ENCODE measurements at places on chromosomes 2 and 18.
A peak's percentile ranks its signal among the peaks of the same experiment; 100 is the strongest.

DNA sequence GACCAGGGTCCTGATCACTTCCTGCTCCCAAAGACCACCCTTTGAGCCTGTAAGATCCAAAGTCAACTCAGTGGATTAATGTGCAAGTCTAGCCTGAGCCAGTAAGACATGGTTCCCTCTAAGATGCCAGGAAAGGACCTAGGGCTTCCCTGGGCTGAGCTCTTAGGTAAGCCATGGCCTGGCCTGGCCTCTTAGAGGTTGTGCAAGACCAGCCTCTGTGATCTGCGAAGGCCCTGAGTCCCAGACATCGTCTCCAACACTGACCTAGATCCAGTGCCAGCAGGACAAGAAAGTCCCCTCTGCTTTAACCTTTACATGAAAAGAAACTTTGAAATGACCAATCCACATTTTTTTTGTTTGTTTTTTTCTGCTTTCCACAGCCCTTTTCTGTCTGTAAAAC, 73.6 kb upstream of the CYP1B1 start:
- no peak for DNase-seq

DNA sequence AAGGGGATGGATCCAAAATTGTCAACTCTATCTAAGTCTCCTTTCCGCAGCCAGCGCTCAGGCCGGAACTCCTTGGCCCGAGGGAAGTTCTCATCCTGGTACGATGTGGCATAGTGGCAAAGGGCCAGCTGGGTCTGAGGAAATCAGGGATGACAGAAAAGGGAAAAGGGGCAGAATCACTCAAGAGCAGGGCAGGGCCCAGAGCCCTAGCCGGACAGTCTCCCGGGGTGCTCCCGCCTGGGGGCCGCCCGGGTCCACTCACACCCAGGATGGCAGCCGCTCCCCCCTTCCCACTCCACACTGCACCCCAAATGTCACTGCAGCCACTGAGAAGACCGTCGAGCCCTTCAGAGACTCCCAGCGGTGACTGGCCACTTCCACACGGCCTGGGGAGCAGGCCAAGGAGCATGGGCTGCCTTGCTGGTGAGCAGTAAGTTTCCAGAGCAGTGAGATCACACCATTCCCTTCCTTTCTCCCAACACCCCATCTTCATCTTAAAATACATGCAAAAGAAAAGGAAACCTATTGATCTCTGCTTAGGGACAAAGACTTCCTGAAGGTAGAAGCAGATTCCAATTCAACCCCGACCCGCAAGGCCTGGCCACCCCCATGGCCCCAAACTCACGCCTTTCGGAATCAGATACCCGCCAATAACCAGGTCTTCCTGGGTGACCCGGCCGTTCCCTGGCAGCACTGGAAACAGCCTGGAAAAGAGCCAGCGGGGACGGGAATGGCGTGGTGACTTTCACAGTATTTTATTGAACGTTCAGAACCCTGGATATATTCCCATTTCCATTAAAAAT, 26.7 kb downstream of the CYP27C1 start:
- no peak for DNase-seq

- no peak for DNase-seq
Measured at GRCh38 chr18:58303363-58303762, 259.3 kb downstream of the NEDD4L start.

- no peak for DNase-seq
Measured at GRCh38 chr2:69765096-69765380, 23.1 kb downstream of the ANXA4 start.

- DNase-seq: no peak
Measured at GRCh38 chr2:136767030-136767429, 1.7 kb downstream of the THSD7B start.

- no peak for DNase-seq
Measured at GRCh38 chr18:23386317-23386716, 66.8 kb upstream of the RIOK3 start.

DNA sequence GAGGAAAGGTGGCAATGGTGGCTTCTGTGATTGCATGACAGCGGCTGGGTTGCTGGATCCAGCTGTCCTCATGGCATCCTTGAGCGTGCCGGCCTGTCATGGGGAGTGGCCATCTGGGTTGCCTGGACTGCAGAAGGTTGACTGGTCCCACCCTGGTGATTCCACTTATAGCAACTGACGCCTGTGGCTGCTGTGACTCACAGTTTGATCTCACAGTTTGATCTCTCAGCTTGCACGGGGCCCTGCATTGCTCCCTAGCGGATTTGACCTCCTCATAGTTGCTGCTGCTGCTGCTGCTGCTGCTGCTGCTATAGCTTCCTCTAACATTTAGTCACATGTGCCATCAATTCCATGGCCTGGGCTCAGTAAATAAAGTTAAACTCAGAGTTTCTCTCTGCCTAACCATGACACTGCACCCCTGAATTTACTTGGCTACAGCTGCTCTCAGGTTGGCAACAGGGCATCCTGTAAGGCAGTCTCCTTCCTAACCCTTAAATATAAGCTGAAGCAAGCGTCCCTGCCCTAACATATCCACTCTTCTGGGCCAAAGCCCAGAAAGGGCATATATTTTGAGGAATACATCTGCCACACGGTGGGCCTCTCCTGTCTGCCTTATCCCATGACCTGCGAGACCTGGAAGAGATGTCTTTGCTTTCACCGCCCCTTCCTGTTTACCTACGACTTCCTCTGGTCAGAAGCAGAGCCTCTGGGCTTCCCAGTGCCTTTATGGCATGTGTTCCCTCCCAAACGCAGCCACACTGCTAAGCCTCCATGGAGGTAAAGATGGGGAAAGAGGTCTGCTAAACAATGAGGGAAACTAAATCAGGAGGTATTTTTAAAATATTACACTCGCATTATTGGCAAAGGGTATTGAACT, 37.8 kb upstream of the CCDC150 start:
- DNase-seq: no peak

DNA sequence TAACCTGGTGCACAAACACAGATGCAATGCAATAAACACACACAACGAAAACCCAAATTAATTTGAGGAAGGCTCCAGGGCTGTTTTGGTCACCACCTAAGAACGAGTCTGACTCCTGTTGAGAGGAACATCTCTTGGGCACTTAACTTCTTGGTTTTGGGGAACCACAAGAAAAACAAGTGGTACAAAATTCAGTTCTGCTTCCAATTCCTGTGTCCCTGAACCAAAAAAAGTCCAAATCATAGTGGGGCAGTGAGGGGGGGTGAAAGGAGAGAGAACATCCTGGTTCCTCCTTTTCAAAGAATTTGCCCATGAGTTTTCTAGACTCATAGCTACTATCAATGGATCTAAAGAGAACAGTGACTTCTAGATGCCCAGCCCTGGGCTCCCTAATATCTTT, 143.6 kb downstream of the COL4A4 start:
- no peak for DNase-seq

- DNase-seq: no peak
Measured at GRCh38 chr2:109166811-109167210, 37.8 kb downstream of the SH3RF3 start.

DNA sequence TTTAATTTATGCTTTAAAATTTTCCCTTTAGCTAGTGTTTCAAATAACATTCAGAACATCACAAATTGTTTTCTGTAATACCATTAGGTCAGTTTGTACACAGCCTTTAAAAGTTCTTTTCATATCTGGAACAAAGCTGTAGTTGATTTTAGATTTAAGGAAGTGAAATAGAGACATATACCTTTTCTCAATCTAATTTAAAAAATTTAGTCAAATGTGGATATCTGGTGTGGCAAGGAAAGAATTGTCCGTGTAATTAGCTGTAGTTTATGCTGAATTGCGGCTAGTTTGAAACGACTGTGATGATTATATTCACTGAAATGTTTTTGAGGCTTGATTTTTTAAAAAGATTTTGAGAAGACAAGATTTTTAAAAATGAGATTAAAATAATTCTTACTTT, 59.9 kb downstream of the EML6 start:
- DNase-seq: no peak

- DNase-seq: no peak
Measured at GRCh38 chr18:23968638-23969604, 45.6 kb upstream of the TTC39C start.

- DNase-seq: no peak
Measured at GRCh38 chr2:6957910-6958615, 40.9 kb downstream of the RNF144A start.

DNA sequence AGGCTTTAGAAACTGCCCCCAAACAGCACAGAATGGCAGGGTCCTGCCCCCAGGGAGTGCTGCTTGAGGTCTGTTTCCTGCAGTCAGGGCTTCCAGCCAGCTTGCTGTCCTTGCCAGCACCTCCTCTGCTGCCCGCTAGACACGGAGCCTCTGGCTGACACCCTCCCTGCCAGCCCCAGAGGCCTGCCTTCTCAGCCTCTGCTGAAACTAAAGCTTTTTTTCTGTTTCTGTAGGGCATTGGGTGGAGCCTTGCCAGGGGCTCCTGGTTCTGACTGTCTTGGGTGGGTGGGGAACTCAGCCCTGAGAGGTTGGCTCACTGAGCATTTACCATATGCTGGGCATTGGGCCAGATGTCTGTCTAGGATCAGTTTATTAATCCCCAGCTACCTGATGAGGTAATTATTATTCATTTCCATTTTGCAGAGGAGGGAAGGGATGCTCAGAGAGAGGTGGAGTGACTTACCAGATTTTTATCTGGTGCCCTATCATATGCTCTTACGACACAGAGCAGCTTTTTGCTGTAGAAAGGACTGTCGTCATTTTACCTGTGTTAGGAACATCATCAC, 35.4 kb downstream of the INPP4A start:
- peak; percentile 32 for DNase-seq

- no peak for DNase-seq
Measured at GRCh38 chr2:134348760-134349159, 94.9 kb downstream of the MGAT5 start.

DNA sequence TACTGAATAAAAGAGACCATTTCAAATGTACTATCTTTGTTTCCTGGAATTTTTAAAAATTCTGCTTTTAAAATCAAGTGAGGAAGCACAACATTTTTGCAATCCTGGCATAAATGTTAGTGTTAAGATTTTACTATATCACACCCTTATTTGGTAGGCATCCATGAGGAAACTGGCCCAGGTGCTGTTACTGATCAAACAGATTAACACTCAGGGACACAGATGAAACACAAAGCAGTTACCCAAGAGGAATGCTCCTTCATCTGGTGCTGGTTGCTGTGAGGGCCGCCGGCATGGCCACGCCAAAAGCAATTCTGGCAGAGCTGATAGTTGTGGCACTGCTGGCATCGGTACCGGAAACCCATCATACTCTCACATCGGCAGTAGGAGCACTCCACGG, 96.8 kb downstream of the DTNB start:
- no peak for DNase-seq

DNA sequence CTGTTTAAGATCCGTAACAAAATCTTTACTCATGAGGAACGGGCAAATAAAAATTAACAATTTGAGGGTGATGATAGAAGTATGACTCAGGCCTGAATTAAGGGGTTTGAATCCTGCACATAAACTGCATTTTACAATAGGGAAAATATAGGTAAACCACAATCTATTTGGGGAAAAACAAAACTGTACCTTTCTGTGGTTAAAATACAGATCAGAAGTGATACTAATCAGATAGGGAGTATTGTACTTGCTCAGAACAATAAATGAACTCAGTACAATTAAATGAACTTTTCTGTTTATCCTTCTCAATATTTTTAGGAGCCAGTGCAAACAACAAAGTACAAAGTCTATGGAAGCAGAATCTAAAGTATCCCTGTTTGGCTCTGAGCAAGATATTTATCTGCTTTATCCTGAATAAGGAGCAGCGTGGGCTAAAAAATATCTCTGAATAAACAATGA, 287.3 kb downstream of the ZNF385B start:
- no peak for DNase-seq

DNA sequence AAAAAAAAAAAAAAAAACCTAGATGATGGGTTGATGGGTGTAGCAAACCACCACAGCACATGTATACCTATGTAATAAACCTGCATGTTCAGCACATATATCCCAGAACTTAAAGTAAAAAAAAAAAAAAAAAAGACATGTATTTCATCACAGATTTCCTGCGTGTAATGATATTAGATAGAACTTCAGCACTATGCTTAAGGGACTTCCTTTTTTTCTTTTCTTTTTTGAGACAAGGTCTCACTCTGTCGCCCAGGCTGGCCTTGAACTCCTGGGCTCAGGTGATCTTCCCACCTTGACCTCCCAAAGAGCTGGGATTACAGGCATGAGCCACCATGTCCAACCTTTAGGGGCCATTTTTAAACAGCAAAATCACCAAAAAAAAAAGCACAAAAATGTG, 42.0 kb downstream of the NEURL3 start:
- no peak for DNase-seq

- DNase-seq: peak; percentile 95
Measured at GRCh38 chr2:10043906-10044601, 704 bp downstream of the KLF11 start.

DNA sequence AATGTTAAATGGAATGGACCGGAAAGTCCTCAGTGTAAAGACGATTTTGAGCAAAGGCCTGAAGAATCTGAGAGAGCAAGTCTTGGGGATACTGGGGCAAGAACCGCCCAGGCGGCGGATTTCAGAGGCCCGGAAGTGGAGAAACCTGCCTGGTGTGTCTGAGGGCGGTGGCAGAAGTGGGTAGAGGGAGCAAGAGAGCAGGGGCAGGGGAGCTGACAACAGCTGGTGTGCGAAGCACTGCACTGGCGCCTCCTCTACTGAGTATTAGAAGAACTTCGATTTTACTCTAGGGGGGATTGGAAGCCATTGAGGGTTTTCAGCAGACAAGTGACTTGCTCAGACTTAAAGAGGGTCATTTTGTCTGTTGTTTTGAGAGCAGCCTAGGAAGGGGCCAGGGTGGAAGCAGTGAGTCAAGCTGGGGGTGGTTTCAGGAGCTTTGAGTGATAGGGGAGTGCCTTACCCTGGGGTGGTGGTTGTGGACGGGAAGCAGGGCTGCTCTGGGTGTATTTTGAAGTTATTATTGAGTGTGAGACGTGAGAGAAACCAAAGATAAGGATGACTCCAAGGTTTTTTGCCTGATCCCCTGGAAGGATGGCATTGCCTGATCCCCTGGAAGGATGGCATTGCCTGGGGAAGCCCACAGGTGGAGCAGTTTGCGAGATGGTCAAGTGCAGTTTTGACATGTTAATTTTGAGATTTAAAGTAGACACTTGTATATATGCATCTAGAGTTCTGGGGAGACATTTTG, 52.5 kb downstream of the ZNF236 start:
- DNase-seq: no peak

Data from large intestine (tissue), 12 donors.